ENCODE measurements at places on chromosomes 1 and 21. TPM values are rescaled to one million over a fixed set of nuclear protein-coding genes. Genes with fewer than 3 reads are reported as not detected.

SDF4 gene
- 223 TPM for total RNA-seq

USH2A gene
- total RNA-seq, result not detected

DNA sequence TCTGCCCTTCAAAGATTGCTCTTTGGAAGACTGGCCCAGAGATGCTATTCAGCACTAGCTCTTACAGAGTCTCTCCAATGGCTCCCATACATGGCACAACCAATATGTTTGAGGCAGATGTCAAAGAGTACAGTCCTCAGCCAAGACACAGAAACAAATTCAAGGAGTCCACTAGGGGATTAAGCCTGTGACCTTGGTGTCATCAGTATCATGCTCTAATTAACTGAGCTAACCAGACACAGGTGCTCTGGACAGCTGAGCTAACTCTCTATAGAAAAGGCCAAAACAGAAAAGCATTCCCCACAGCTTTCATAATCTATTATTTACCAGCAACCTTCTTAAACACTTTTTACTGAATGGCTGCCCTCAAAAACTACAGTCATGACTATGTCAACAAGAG is 666.0 kb upstream of the PLXNA2 start:
- H3K4me1 ChIP-seq, result no peaks in the 10 kb centered on the region
- no peak overlapping the region for H3K4me3 ChIP-seq
- no peaks in the 10 kb centered on the region for H3K36me3 ChIP-seq
- no peaks in the 10 kb centered on the region for H3K27me3 ChIP-seq
- H3K27ac ChIP-seq, result no peak overlapping the region

GRCh38 chr1:37575692-37576091 is 19.0 kb downstream of the DNALI1 start:
- no peak for DNase-seq
- H3K4me1 ChIP-seq, result no peaks in the 10 kb centered on the region
- H3K36me3 ChIP-seq, result peaks cover 83% of the 10 kb centered on the region
- no peak overlapping the region for H3K27ac ChIP-seq
- no peak overlapping the region for H3K4me3 ChIP-seq

DNA sequence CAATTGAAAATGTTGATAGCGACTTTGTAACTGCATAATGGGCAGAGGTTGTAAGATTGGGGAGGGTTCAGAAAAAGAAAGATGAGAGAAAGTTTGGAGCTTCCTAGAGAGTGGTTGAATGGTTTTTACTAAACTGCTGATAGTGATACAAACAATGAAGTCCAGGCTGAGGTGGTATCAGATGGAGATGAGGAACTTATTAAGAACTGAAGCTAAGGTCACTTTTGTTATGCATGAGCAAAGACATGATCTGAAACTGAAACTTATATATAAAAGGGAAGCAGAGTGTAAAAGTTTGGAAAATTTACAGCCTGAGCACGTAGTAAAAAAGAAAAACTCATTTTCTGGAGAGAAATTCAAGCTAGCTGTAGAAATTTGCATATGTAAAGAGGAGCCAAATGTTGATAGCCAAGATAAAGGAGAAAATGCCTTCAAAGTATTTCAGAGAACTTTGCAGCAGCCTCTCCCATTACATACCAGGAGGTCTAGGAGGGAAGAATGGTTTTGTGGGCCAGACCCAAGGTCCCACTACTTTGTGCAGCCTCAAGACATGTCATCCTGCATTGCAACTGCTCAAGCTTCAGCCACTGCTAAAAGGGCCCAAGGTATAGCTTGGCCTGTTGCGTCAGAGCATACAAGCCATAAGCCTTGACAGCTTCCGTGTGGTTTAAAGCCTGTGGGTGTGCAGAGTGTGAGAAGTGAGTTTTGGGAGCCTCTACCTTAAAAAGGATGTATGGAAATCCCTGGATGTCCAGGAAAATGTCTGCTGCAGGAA is 843.9 kb downstream of the AMY1C start:
- no peaks in the 10 kb centered on the region for H3K27me3 ChIP-seq
- H3K36me3 ChIP-seq, result no peaks in the 10 kb centered on the region
- no peaks in the 10 kb centered on the region for H3K4me1 ChIP-seq
- H3K27ac ChIP-seq, result no peak overlapping the region
